ENCODE measurements at places on chromosomes 12 and 14.

DNA sequence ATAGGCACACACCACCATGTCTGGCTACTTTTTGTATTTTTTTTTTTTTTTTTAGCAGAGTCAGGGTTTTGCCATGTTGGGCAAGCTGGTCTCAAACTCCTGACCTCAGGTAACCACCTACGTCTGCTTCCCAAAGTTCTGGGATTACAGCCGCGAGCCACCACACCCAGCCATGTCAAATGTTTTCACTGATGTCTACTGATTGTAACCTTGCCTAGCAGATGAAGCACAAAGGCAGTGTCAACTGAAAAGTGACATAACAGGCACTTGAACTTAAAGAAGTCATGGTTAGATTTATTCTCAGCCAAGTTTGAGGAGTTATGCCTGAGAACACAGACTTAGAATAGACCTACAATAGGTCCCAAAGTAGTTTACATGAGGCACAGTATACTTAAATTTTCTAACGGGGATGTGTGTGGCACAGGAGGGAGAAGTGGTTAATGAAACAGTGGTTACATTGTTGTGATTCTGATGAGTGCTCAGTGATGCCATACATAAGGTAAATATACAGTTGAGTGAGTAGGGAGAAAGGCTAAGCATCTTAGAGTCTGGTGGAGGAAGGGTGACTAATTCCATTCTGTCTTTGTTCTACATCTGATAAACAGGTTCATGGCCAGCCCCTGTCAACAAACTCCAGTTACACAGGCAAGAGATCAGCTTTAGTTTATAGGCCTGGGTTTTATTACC lies 12.6 kb upstream of the RNASE4 start:
- DNase-seq: no peak

- no peak for DNase-seq
Observed at GRCh38 chr12:77893918-77894317, 63.2 kb downstream of the NAV3 start.

DNA sequence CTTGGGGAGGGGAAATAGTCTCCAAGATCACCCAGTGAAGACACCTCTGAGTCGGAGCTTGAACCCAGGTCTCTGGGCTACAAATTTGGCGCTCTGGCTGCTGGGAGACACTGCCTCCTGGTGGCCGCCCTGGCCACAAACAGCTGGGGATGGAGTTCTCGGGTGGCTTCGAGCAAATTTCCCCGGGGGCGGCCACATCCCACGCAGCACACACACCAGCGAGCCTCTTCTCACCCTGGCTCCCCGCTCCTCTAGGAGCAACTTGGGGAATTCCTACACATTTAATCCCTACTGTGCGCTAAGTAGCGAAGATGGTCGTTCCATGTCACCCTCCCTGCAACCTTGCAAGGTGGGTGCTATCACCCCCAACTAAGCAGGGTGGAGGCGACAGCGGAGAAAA lies 66.2 kb upstream of the BEGAIN start:
- no peak for DNase-seq

- no peak for DNase-seq
Observed at GRCh38 chr12:46124132-46124847, 133.9 kb upstream of the SCAF11 start.

GRCh38 chr12:106287364-106287763 lies 15.2 kb upstream of the TCP11L2 start:
- no peak for DNase-seq

Measured in stimulated activated CD4-positive, alpha-beta T cell treated with anti-CD3 and anti-CD28 coated beads, Interleukin-12 subunit alpha, Interleukin-12 subunit beta, amount 100 ng/mL, for 24 hours (primary cell).